ENCODE measurements at places on chromosomes 1 and 21. TPM values are rescaled to one million over a fixed set of nuclear protein-coding genes. Genes with fewer than 3 reads are reported as not detected.

The OVAAL gene
- total RNA-seq = not detected

The PTPN22 gene
- total RNA-seq = 64.1 TPM

The CYP4B1 gene
- not detected for total RNA-seq

The SPRR2A gene
- total RNA-seq = not detected

GRCh38 chr1:16153096-16153998 lies 2.5 kb downstream of the EPHA2 start:
- peaks cover 42% of the 10 kb centered on the region for H3K27me3 ChIP-seq
- no peak for DNase-seq
- H3K27ac ChIP-seq = no peak overlapping the region
- peaks cover 25% of the 10 kb centered on the region for H3K4me1 ChIP-seq
- H3K36me3 ChIP-seq = no peaks in the 10 kb centered on the region

DNA sequence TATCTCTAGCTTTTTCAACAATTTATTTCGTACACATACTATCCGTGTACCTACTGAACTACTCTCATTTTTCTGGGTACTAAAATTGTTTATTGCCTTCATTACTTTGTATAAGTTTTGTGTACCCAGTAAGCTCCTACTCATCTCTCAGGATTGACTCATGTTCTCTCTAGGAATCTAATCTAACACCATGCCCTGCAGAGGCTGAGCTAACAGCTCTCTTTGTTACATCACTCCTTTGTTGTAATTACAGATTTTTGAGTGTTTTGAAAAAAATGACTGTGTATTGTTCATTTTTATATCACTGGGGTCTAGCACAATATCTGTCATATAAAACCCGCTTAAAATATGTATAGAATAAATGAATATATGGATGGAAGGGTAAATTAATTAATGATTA lies 167.1 kb downstream of the ATP6V1G3 start:
- H3K4me1 ChIP-seq = no peaks in the 10 kb centered on the region
- no peak overlapping the region for H3K27ac ChIP-seq
- DNase-seq = no peak
- no peak overlapping the region for H3K4me3 ChIP-seq

GRCh38 chr1:158019171-158019868 lies 25.9 kb downstream of the KIRREL1 start:
- no peak overlapping the region for H3K4me3 ChIP-seq
- H3K4me1 ChIP-seq = no peaks in the 10 kb centered on the region
- DNase-seq = no peak
- H3K27ac ChIP-seq = no peak overlapping the region
- H3K36me3 ChIP-seq = no peaks in the 10 kb centered on the region

- peaks cover 2% of the 10 kb centered on the region for H3K4me1 ChIP-seq
- H3K36me3 ChIP-seq = peaks cover 55% of the 10 kb centered on the region
Measured at GRCh38 chr1:33327587-33328325, 6.9 kb upstream of the A3GALT2 start.

Data from activated CD4-positive, alpha-beta T cell treated with anti-CD3 and anti-CD28 coated beads, Interleukin-2, amount 10 ng/mL, durations not matched to agents 24 days and 14 days (primary cell).